ENCODE measurements at places on chromosomes 2 and 18. TPM values are rescaled to one million over a fixed set of nuclear protein-coding genes. Genes with fewer than 3 reads are reported as not detected.

GAL3ST2 gene
- total RNA-seq, result not detected

PRLH gene
- not detected for total RNA-seq

ARHGEF4 gene
- 0.33 TPM for total RNA-seq

KLF7 gene
- 20.7 TPM for total RNA-seq

MC5R gene
- not detected for total RNA-seq

All from dermis blood vessel endothelial cell (primary cell).